Suprapubic skin (tissue), 4 donors: ENCODE measurements at places on chromosomes 3 and 15. TPM values are rescaled to one million over a fixed set of nuclear protein-coding genes. Genes with fewer than 3 reads are reported as not detected.

GRCh38 chr3:40999682-41000081 lies 199.6 kb upstream of the CTNNB1 start:
- H3K4me3 ChIP-seq = no peak overlapping the region
- peaks cover 9% of the 10 kb centered on the region for H3K4me1 ChIP-seq
- H3K27ac ChIP-seq = no peak overlapping the region
- H3K36me3 ChIP-seq = no peaks in the 10 kb centered on the region
- no peak for DNase-seq

DNA sequence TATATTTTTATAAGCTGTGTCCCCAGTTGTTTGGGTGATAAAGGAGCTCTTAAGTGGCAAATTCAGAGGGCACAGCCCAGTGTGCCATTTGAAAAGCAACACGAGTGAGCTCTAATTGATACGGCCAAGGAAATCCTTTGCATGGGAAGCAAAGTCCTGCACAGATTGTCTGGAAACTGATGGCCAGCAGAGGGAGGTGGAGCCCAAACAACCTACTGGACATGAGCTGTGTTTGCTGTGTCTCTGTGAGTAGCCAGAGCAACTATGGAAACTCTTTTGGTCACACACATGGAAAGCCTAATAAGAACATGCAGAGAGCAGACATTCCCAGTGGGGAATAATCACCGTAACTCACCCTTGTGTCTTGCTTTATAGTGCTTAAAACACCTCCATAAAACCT lies 24.4 kb downstream of the ONECUT1 start:
- H3K4me1 ChIP-seq = no peaks in the 10 kb centered on the region
- H3K4me3 ChIP-seq = no peak overlapping the region
- H3K27me3 ChIP-seq = peaks cover 20% of the 10 kb centered on the region

DNA sequence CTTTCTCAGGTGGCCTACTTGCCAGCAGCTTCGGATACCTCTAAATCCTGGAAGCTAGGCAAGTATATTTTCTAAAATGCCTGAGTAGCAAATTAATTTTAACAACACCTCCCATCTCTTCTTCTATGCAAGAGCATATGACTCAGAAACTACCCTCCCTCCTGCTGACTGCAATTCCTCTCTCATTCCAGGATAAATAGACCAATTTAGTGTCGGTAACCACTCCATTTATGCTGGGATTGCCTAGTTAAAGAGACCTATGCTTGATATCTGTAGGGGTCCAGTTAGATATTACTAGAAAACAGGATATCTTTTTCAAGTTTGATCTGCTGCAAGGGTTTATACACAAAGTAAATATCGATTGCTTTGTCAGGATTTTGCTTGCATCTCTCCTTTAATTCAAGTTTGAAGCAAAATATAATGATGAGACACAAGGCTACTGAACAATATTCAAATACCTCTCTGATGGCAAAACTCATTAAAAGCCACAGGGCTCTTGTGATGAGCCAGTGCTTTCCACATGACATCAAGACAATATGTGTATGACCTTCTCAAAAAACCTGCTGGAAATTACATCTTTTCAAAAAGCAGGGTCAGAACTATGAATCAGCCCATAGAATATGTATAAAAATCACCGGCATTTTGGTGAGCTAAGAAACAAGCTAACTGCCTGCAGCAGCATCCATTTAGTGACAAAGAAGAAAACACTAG lies 491.6 kb upstream of the NECTIN3 start:
- H3K36me3 ChIP-seq = no peaks in the 10 kb centered on the region
- no peak overlapping the region for H3K27ac ChIP-seq
- no peaks in the 10 kb centered on the region for H3K27me3 ChIP-seq

DNA sequence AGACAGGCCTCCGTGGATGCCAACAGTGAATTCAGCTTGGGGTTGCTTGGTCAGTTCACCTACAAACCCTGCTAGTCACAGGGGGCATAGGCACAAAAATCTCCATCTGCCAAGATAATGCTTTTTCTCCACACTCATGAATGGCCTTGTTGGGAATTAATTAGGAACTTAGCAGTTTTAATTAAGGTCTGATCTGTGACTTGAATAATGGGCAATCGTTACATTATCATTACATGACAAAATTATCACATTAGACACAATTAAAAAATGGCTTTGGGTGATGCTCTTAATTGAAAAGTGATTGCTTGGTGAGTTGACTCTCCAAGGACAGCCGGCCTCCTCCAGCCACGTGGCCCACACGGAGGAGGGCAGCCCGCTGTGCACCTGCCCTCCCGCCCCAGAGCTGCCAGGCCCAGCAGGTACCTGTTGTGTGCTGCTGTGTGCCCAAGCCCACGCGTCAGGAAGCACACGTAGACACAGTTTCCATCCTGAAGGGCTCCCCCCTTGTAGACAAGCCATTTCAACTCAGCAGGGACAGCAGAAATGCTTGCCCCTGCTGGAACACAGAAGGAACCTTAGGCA lies 274.2 kb downstream of the OCA2 start:
- no peaks in the 10 kb centered on the region for H3K4me1 ChIP-seq
- H3K27me3 ChIP-seq = no peaks in the 10 kb centered on the region
- no peaks in the 10 kb centered on the region for H3K36me3 ChIP-seq
- no peak overlapping the region for H3K27ac ChIP-seq
- no peak overlapping the region for H3K4me3 ChIP-seq
- DNase-seq = no peak

DNA sequence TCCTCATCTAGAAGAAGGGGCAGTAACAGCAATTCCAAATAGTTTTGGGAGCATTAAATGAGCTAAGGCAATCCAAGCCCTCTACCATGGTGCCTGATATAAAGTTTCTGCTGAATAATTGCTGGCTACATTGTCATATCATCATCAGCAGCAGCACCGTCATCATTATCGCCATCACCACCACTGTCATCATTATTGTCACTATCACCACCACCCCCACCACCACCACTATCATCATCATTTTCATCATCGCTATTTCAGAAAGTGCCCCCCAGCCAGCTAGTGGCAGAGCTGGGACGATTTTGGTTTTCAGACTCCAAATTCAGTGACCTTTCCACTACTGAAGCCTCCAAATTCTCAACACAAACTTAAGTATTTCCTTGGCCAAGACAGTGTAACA lies 15.0 kb downstream of the XCR1 start:
- no peak overlapping the region for H3K4me3 ChIP-seq
- H3K36me3 ChIP-seq = no peaks in the 10 kb centered on the region
- no peak for DNase-seq
- H3K27me3 ChIP-seq = no peaks in the 10 kb centered on the region

DNA sequence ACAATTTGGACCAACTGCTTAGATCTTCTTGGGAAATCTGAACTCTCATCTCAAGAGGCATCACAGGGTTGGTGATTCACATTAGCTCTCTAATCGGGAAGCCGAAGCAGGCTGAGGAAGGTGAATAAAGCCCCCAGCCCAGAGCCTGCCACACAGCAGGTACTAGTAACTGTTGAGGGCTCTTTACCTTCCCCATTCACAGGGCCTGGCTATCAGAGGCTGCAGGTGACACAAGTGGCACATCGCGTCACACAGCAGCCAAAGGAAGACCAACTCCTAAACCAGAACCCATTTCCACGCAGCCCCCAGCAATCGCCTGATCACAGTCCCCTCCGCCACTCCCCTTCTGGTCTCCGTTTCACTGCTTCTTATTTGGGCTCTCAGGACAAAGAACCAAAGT lies 29.2 kb downstream of the SH3BP5 start:
- no peak for DNase-seq
- H3K4me1 ChIP-seq = peaks cover 27% of the 10 kb centered on the region
- H3K36me3 ChIP-seq = peaks cover 12% of the 10 kb centered on the region
- H3K27me3 ChIP-seq = no peaks in the 10 kb centered on the region
- H3K27ac ChIP-seq = no peak overlapping the region

GRCh38 chr15:66682865-66683264 lies 19.2 kb upstream of the SMAD6 start:
- no peak for DNase-seq
- H3K27ac ChIP-seq = no peak overlapping the region
- no peaks in the 10 kb centered on the region for H3K4me1 ChIP-seq
- H3K27me3 ChIP-seq = no peaks in the 10 kb centered on the region

GRCh38 chr3:160259589-160259988 lies 34.4 kb downstream of the C3orf80 start:
- H3K4me3 ChIP-seq = no peak overlapping the region
- no peaks in the 10 kb centered on the region for H3K36me3 ChIP-seq
- H3K4me1 ChIP-seq = no peaks in the 10 kb centered on the region
- H3K27me3 ChIP-seq = no peaks in the 10 kb centered on the region
- no peak overlapping the region for H3K27ac ChIP-seq

- H3K27ac ChIP-seq = no peak overlapping the region
- peaks cover 17% of the 10 kb centered on the region for H3K4me1 ChIP-seq
- H3K4me3 ChIP-seq = no peak overlapping the region
- H3K36me3 ChIP-seq = no peaks in the 10 kb centered on the region
- DNase-seq = no peak
These were observed 3.3 kb upstream of the GRIP2 start for GRCh38 chr3:14543446-14543845.

- no peaks in the 10 kb centered on the region for H3K27me3 ChIP-seq
- no peak for DNase-seq
- H3K4me3 ChIP-seq = no peak overlapping the region
- H3K36me3 ChIP-seq = no peaks in the 10 kb centered on the region
- peaks cover 49% of the 10 kb centered on the region for H3K4me1 ChIP-seq
These were observed 8.8 kb downstream of the FILIP1L start for GRCh38 chr3:100105501-100105900.

GRCh38 chr3:129485721-129486663 lies 42.4 kb upstream of the RHO start:
- no peaks in the 10 kb centered on the region for H3K27me3 ChIP-seq
- peaks cover 66% of the 10 kb centered on the region for H3K4me1 ChIP-seq
- peak; percentile 96 for DNase-seq
- H3K27ac ChIP-seq = peak overlapping the region; percentile 89
- H3K4me3 ChIP-seq = no peak overlapping the region

DNA sequence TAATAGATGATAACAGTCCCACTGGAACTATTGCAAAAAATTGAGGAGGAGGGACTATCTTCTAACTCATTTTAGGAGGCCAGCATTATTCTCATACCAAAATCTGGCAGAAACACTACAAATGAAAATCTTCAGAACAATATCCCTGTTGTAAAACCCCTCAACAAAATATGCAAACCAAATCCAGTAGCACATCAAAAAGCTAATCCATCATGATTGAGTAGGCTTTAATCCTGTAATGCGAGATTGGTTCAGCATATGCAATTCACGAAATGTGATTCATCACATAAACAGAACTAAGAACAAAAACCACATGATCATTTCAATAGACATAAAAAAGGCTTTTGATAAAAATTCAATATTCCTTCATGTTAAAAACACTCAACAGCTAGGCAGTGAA lies 23.9 kb upstream of the PLSCR2 start:
- H3K36me3 ChIP-seq = no peaks in the 10 kb centered on the region
- no peaks in the 10 kb centered on the region for H3K4me1 ChIP-seq
- no peak for DNase-seq
- no peak overlapping the region for H3K4me3 ChIP-seq
- H3K27ac ChIP-seq = no peak overlapping the region

DNA sequence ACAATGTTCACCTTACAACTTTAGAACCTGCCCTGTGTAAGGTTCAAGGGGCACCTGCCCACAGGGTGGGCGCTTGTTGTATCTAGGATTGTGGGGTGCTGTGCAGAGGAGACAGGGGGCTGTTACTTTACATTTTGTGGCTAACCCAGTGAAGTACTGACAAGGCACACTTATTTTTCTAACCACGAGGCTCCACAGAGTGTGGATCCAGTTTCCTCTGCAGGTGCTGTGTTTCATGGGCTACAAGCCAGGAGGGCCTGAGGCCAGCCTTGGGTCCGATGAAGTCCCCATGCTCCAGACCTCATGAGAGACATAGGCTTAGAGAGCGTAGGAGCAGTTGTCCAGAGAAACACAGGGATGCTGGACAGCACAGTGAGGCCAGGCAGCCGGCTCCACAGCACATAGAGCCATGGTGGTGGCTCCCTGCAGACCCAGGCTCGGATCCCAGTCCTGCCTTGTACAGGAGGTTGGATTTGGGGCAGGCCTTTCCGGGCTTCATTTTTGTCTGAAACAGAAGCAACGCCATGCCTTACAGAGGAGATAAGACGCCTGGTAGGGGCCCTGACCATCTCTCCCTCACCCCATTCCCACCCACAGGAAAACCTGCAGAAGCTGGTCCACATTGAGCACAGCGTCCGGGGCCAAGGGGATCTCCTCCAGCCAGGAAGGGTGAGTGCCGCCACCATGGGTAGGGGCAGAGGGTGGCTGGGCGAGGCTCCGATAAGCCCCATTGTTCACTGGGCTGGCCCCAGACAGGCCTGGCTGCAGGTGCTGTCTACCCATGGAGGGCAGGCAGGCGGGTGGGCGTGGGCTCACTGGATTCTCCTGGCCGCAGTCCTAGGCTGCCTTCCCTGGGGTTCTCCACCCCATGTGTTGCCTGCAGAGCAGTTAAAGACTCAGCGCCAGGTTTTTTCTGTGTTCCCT lies 40.1 kb upstream of the NR2C2 start:
- peaks cover 10% of the 10 kb centered on the region for H3K36me3 ChIP-seq
- H3K4me1 ChIP-seq = peaks cover 5% of the 10 kb centered on the region
- H3K27me3 ChIP-seq = no peaks in the 10 kb centered on the region
- no peak overlapping the region for H3K27ac ChIP-seq

DNA sequence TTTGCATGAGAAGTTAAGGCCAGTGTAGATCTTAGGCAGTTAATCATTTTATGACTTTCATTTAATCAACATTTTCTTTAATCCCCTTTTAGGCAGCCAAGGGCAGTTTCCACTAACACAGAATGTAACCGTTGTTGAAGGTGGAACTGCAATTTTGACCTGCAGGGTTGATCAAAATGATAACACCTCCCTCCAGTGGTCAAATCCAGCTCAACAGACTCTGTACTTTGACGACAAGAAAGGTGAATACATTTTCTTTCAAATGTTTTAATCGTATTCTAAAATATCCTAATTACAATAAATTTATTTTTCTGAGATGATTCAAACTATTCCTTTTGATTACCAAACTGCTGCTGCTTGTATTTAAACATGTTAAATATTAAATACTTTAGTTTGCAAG lies 843.2 kb downstream of the CADM2 start:
- no peak overlapping the region for H3K4me3 ChIP-seq
- no peaks in the 10 kb centered on the region for H3K27me3 ChIP-seq
- no peaks in the 10 kb centered on the region for H3K36me3 ChIP-seq
- H3K4me1 ChIP-seq = no peaks in the 10 kb centered on the region

Gene B3GNT5
- total RNA-seq = 30.8 TPM

Gene DPPA4
- not detected for total RNA-seq

Gene SEMA6D
- total RNA-seq = 17.6 TPM

Gene SLC9C1
- not detected for total RNA-seq

Gene EFHB
- 1.8 TPM for total RNA-seq

Gene SAMMSON
- total RNA-seq = 0.89 TPM

Gene CACNA2D2
- total RNA-seq = 1.7 TPM
